ENCODE measurements at places on chromosomes 4 and X. TPM values are rescaled to one million over a fixed set of nuclear protein-coding genes. Genes with fewer than 3 reads are reported as not detected.

GRCh38 chr4:4941751-4942150 is 77.5 kb downstream of the CYTL1 start:
- no peaks in the 10 kb centered on the region for H3K4me1 ChIP-seq
- peak; percentile 38 for DNase-seq
- no peak overlapping the region for H3K4me3 ChIP-seq
- no peaks in the 10 kb centered on the region for H3K36me3 ChIP-seq
- H3K27me3 ChIP-seq = no peaks in the 10 kb centered on the region

- no peaks in the 10 kb centered on the region for H3K27me3 ChIP-seq
- no peak for DNase-seq
- H3K27ac ChIP-seq = no peak overlapping the region
- H3K36me3 ChIP-seq = peaks cover 64% of the 10 kb centered on the region
These were observed 45.8 kb downstream of the MGST2 start for GRCh38 chr4:139711461-139711860.

DNA sequence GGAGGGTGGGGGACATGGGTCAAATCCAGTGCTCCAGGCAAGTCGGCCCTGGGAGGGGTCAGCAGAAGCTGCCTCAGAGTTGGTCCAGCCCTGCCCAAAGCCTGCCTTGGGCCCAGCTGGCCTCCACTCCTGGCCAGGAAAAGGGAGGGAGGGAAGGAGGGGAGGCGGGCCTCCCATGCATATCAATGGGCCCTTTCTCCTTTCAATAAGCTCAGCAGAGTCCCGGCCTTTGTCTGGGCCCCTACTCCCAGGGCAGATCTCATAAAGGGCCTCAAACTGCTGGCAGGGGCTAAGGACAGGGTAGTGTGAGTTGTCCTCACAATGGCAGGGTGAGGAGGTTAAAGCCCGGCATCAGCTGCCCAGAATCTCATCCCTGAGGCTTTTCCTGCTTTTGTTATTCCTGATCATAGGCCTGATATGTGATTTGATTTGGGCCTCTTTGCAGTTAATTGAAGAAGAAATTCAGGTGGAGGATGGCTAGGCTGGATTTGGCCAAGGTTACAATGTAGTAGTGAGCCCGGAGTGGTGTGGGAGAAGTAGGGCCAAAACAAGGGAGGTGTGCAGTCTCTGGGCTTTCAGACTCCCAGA is 121.1 kb upstream of the ATP6AP2 start:
- no peak overlapping the region for H3K4me3 ChIP-seq
- no peaks in the 10 kb centered on the region for H3K36me3 ChIP-seq
- peak overlapping the region; percentile 68 for H3K27ac ChIP-seq
- H3K4me1 ChIP-seq = no peaks in the 10 kb centered on the region
- no peaks in the 10 kb centered on the region for H3K27me3 ChIP-seq

DNA sequence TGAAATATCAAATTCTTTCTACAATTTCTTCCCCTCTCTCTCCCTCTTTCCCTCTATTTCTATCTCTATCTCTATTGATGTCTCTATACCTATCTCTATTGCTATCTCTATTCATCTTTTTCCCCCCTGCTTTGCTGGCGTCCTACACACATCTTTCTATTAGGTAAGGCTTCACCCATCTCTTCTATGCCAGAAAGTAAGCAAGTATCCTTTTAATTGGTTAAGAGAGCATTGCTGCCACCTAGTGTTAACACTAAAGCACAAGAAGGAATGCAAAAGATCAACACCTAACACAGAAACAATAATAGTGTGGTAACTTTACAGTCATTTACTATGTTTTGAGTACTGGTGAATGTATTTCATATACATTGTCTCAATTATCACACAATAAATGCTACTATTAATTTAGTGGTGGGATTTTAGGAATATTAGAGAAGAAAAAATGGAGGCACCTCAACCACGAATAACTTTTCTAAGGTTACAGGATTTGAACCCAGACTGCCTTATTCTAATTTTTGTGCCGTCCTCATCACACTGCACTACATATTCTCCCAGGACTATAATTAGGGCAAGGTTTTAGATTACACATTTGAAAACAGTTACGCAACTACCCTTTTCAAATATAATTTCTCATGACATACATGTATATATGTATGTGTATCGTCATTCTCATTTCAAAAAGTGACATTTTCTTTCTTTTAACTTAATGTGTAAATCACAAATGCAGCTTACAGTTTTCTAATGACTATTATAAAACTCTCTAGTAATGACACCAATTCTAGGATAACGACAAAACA is 3.7 kb upstream of the C4orf36 start:
- DNase-seq = no peak
- no peaks in the 10 kb centered on the region for H3K4me1 ChIP-seq
- H3K4me3 ChIP-seq = no peak overlapping the region
- no peak overlapping the region for H3K27ac ChIP-seq
- no peaks in the 10 kb centered on the region for H3K36me3 ChIP-seq

GRCh38 chr4:11119474-11119873 is 309.2 kb downstream of the HS3ST1 start:
- no peak for DNase-seq
- no peak overlapping the region for H3K4me3 ChIP-seq
- no peaks in the 10 kb centered on the region for H3K27me3 ChIP-seq
- no peaks in the 10 kb centered on the region for H3K4me1 ChIP-seq
- H3K27ac ChIP-seq = no peak overlapping the region

DNA sequence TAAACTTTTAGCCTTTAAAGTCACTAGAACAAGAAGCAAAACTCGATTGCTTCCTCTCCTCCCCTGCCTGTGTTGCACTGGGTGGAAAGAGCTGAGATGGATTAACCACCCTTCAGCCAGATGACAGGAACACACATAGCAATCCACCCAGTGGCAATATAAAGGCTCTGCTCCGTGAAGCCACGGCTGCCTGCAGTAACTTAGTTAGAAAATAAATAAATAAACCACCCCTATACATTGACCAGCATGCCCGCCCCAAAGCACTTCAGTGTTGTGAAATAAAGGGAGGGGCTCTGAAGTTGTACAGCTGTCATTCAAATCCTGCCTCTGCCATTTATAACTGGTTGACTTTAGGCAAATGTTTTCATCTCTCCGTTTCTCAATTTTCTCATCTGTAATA is 217.1 kb upstream of the LDB2 start:
- H3K27me3 ChIP-seq = no peaks in the 10 kb centered on the region
- no peak overlapping the region for H3K4me3 ChIP-seq
- no peaks in the 10 kb centered on the region for H3K4me1 ChIP-seq

DNA sequence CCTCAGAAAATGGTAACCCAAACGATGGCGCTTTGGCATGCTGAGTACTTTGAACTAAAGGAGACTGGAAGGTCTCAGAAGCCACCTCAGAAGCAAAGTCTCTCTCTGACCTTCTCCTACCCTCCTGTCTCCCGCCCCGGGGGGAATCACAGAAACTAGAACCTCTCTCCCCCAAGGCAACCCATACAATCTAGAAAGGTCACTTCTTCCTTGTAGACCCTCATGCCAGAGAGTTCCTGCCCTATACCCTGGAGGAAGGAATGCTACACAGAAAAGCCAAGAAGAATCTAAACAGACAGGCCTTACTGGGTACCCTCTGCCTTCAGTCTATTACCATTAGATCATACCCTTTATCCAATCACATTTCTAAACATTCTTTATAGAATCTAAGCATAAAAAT is 8.5 kb downstream of the PLAC1 start:
- no peak overlapping the region for H3K27ac ChIP-seq
- H3K4me3 ChIP-seq = no peak overlapping the region
- no peak for DNase-seq
- no peaks in the 10 kb centered on the region for H3K27me3 ChIP-seq
- H3K4me1 ChIP-seq = no peaks in the 10 kb centered on the region

DNA sequence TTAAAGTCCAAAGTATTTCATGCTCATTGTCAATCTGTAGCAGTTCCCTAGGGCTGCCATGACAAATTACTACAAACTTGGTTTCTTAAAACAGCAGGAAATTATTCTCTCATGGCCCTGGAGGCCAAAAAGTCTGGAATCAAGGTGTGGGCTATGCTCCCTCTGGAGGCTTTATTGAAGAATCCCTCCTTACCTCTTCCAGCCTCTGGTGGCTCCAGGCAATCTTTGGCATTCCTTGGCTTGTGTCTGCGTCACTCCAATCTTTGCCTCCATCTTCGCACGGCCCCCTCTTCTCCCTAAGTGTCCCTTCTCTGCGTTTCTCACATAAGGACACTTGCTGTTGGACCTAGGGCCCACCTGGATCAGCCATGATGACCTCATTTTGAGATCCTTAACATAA is 170.4 kb downstream of the SMIM20 start:
- H3K27me3 ChIP-seq = no peaks in the 10 kb centered on the region
- no peak overlapping the region for H3K27ac ChIP-seq
- H3K36me3 ChIP-seq = no peaks in the 10 kb centered on the region
- no peak overlapping the region for H3K4me3 ChIP-seq
- no peak for DNase-seq

- no peaks in the 10 kb centered on the region for H3K36me3 ChIP-seq
- no peak for DNase-seq
These were observed 54.2 kb upstream of the RASSF6 start for GRCh38 chr4:73674451-73674919.

DNA sequence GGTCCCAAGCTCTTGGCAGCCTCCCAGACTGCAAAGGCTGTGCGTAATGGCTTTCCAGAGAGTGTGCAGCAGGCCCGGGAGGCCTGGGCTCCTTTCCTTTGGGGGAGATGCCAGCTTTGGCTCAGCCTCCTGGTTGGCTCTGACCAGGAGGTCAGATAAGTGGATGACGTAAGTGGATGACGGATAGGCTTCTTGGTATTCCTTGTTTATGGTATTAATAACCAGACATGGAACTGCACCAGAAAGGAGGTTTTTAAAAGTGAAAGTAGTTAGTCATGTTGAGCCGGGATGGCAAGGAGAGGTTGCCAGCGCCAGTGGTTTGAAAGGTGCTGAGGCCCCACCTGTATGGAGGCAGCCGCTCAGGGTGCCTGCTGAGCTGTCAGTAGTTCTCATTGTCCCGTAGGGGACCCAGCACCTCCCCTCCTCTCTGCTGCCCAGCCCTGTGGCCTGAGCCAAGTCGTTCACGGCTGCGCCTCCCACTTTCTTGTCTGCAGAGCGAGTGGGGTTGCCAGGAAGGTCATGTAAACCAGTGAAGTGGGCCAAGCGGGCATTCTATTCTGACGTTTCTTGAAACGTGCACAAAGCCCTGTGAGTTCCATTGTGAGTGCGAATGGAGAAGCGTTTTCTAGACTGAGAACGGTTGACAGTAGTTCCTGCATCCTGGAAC is 28.7 kb upstream of the STOX2 start:
- H3K36me3 ChIP-seq = no peaks in the 10 kb centered on the region
- no peak overlapping the region for H3K27ac ChIP-seq
- H3K4me3 ChIP-seq = no peak overlapping the region
- H3K27me3 ChIP-seq = no peaks in the 10 kb centered on the region
- no peaks in the 10 kb centered on the region for H3K4me1 ChIP-seq

- peaks cover 40% of the 10 kb centered on the region for H3K36me3 ChIP-seq
- no peaks in the 10 kb centered on the region for H3K27me3 ChIP-seq
- no peak for DNase-seq
- no peaks in the 10 kb centered on the region for H3K4me1 ChIP-seq
- H3K4me3 ChIP-seq = no peak overlapping the region
- no peak overlapping the region for H3K27ac ChIP-seq
These were observed 5.7 kb upstream of the CASP6 start for GRCh38 chr4:109708990-109709389.

GRCh38 chr4:69497076-69497475 is 1.4 kb upstream of the UGT2B4 start:
- H3K4me1 ChIP-seq = no peaks in the 10 kb centered on the region
- no peak overlapping the region for H3K4me3 ChIP-seq
- H3K27ac ChIP-seq = no peak overlapping the region
- H3K36me3 ChIP-seq = no peaks in the 10 kb centered on the region
- DNase-seq = no peak
- no peaks in the 10 kb centered on the region for H3K27me3 ChIP-seq

GRCh38 chr4:38373375-38373774 is 290.6 kb upstream of the KLF3 start:
- H3K36me3 ChIP-seq = no peaks in the 10 kb centered on the region
- no peak overlapping the region for H3K27ac ChIP-seq
- no peaks in the 10 kb centered on the region for H3K4me1 ChIP-seq
- no peak for DNase-seq
- no peaks in the 10 kb centered on the region for H3K27me3 ChIP-seq
- no peak overlapping the region for H3K4me3 ChIP-seq

GRCh38 chrX:37846558-37846933 is 825 bp downstream of the DYNLT3 start:
- H3K27ac ChIP-seq = no peak overlapping the region
- H3K4me3 ChIP-seq = peak overlapping the region; percentile 77
- no peaks in the 10 kb centered on the region for H3K4me1 ChIP-seq
- DNase-seq = no peak
- no peaks in the 10 kb centered on the region for H3K36me3 ChIP-seq

GRCh38 chr4:159516556-159517140 is 413.8 kb downstream of the RAPGEF2 start:
- H3K27me3 ChIP-seq = no peaks in the 10 kb centered on the region
- no peaks in the 10 kb centered on the region for H3K36me3 ChIP-seq
- H3K4me3 ChIP-seq = no peak overlapping the region
- no peaks in the 10 kb centered on the region for H3K4me1 ChIP-seq
- DNase-seq = no peak
- no peak overlapping the region for H3K27ac ChIP-seq

GRCh38 chr4:186606591-186606992 is 51.2 kb upstream of the MTNR1A start:
- no peak overlapping the region for H3K4me3 ChIP-seq
- no peak overlapping the region for H3K27ac ChIP-seq
- peak; percentile 57 for DNase-seq

DNA sequence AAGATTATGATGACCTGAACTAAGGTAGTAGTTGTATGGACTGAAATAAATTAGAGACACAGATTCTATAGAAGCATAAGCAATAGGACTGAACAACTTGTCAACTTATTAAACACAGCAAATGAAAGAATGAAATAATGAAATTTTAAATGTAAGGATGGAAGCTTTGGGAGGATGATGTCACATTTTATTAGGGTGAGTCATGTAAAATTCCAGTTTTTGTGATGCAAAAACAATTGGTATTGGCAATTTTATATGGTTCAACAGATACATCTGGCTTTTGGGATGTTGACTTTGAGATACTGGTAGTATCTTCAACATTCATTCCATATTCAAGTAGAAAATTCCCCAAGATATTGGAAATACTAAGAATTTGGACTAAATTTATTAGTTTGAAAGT is 72.7 kb upstream of the IL15 start:
- peaks cover 6% of the 10 kb centered on the region for H3K4me1 ChIP-seq
- H3K36me3 ChIP-seq = no peaks in the 10 kb centered on the region
- DNase-seq = no peak
- no peaks in the 10 kb centered on the region for H3K27me3 ChIP-seq
- no peak overlapping the region for H3K4me3 ChIP-seq
- H3K27ac ChIP-seq = no peak overlapping the region

- H3K27ac ChIP-seq = no peak overlapping the region
- H3K4me1 ChIP-seq = no peaks in the 10 kb centered on the region
- H3K4me3 ChIP-seq = no peak overlapping the region
- no peaks in the 10 kb centered on the region for H3K36me3 ChIP-seq
- no peaks in the 10 kb centered on the region for H3K27me3 ChIP-seq
These were observed 66.6 kb downstream of the NR3C2 start for GRCh38 chr4:148375584-148375983.

HEPH gene
- 70.3 TPM for total RNA-seq

SCD5 gene
- total RNA-seq = 5.2 TPM

CFAP299 gene
- total RNA-seq = not detected

FDCSP gene
- total RNA-seq = not detected

DDIT4L gene
- total RNA-seq = 10.8 TPM

CENPVL3 gene
- 2.3 TPM for total RNA-seq

NSUN7 gene
- 18.2 TPM for total RNA-seq

TAF7L gene
- total RNA-seq = 0.11 TPM

Measured in endodermal cell (in vitro differentiated cells).